Stimulated activated CD8-positive, alpha-beta memory T cell treated with anti-CD3 and anti-CD28 coated beads, Interleukin-4, amount 100 ng/mL, for 1 hour (primary cell): ENCODE measurements at places on chromosomes 11 and 22.
A peak's percentile ranks its signal among the peaks of the same experiment; 100 is the strongest.

GRCh38 chr11:134406264-134407185 lies 5.5 kb downstream of the B3GAT1 start:
- no peak for DNase-seq

GRCh38 chr11:86800076-86800959 lies at the start of gene PRSS23:
Gene PRSS23, plus strand, starts transcription at chr11:86800542. Its CDS starts 7,102 bp downstream, at chr11:86807644.
- no peak for DNase-seq

GRCh38 chr11:20563866-20564265 lies 35.5 kb upstream of the SLC6A5 start:
- DNase-seq = no peak

DNA sequence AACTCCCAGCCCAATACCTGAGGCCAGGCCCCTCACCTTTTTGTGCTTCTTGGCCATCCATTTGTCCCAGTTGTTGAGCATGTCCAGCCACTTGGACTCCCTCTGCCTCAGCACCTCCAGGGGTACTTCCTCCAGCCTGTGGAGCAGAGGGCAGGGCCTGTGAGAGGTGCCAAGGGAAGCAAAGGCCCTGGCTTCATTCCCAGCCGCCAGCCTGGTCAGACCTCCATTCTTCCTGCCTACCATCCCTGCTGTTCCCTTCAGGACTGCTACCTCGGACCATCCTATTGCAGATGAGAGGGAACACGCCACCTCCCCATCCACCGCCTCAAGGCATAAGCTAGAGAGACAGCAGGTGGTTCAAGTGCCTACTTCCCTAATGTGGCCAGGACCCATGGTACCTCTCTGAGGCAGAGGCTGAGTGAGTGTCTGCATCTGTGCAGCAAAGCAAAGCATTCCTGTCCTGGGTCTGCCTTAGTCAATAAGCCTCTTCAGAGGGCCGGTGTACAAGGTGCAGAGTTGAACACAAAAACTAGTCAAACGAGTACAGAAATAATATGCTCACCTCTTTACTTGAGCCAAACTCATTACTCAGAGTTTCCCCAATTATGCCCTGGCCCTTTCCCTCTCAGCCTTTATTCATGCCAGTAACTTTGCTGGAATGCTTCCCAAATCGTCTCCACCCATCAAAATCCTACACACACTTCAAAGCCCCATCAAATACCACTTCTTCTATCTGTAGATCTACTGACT lies 15.4 kb upstream of the CASTOR1 start:
- no peak for DNase-seq

GRCh38 chr11:116330439-116331185 lies 442.2 kb downstream of the BUD13 start:
- no peak for DNase-seq

GRCh38 chr11:11038782-11039181 lies 180.9 kb upstream of the ZBED5 start:
- no peak for DNase-seq

DNA sequence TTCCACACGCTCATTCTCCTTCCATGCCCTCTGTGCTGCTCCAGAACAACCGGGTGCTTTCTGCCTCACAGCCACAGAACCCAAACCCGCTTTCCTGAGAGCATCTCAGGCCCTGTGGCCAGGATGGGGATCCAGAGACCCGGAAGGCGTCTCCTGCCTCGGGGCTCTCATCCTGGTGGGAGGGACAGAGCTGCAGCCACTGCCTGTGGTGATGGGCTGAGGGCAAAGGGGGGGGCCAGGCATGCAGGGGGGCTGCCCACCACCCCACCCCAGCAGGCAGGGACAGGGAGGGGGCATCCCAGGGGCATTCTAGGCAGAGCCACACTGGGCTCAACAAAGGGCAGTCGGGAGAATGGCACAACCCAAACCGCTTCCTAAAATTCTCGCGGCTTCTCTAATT lies 41.4 kb downstream of the CERK start:
- no peak for DNase-seq

- no peak for DNase-seq
Measured at GRCh38 chr11:95991545-95991944, 67.6 kb upstream of the MTMR2 start.

DNA sequence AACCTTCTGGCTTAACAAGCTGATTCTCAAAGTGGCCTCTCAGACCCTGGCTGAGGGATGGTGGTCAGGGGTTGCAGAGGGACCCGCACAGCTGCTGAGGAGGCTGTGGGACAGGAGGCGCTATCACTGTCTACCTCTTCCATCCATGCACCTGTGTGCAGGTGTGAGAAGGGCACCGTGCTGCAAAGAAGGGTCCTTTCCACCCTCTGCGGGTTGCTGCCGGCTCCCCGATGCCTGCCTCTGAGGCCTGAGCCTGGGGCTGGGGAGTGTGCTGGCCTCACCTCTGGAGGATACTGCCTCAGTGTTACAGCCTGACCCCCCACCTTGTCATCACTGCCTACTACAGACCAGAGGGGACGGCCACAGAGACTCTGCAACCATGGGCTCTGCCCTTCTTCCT lies 66.1 kb upstream of the B3GAT1 start:
- no peak for DNase-seq

- no peak for DNase-seq
Measured at GRCh38 chr11:100800202-100800601, 113.1 kb downstream of the ARHGAP42 start.

DNA sequence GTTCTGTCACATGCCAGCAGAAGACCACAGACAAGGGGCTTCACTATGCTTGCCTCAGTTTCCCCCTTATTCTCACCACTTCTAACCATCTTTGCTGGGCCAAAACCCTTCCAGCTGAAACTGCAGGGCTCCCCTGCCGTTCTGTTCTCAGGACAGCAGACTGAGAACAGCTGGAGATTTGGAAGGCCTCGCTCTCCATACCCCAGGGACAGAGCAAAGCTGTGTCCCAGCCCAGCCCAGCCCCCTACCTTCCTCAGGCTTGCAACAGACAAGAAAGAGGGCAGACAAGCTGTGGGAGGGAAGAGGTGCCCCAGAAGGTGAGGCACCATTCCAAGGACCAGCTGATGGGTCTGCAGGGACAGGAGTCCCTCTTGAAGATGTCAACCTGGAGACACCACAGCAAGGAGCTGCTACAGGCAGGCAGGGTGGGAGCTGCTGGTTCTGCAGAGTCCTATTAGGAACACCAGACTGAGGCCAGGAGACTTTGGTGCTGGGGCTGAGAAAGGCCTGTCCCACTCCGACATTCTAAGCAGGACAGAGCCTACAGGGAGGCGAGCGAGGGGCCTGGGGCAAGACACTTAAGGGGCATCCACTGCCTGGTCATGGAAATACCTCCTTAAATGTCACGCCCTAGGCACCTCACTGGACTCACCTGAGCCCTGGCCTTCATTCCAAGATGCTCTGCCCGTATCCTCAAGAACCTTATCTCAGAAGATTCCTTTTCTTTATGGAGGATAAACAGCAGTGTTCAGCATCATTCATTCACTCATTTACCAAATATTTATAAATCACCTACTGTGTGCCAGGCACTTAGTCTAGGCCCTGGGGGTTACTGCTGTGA lies 6.9 kb downstream of the SCN2B start:
- DNase-seq = no peak

GRCh38 chr11:66834539-66834845 lies 8.7 kb upstream of the RCE1 start:
- no peak for DNase-seq

DNA sequence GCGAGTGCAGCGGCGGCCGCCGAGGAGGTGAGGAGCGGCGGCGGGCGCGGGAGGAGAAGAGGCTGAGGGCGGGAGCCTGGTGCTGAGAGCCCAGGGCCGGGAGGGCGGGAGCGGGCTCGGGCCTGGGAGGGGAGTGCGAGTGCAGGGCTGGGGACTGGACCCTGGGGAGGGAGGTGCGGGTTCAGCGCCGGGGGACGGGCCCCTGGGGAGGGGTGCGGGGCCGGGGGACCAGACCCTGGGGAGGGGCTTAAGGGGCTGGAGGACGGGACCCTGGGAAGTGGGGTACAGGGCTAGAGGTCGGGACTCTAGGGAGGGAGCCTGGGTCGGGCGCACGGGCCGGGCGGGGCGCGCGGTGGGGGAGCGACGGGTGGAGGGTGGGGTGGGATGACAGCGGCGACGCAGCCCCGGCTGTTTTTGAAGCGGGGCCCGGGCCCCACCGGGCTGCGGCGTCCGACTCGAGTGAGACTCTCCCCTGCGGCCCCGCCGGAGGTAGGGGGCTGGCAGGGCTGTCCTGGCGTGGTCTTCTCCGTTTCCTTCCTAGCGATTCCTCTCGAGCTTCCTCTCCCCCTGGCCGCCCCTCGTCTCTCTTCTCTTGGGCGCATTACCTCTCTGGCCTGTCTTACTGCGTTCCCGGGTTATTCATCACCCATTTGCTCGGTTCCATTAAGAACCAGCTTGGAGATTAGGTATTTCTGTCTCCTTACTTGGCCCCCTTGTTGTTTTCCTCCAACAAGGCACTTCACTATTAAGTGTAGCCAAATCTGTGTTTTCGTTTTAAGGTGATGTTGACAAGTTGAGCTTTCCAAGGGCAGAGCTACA lies 754 bp downstream of the NUP50 start:
- peak; percentile 6 for DNase-seq

DNA sequence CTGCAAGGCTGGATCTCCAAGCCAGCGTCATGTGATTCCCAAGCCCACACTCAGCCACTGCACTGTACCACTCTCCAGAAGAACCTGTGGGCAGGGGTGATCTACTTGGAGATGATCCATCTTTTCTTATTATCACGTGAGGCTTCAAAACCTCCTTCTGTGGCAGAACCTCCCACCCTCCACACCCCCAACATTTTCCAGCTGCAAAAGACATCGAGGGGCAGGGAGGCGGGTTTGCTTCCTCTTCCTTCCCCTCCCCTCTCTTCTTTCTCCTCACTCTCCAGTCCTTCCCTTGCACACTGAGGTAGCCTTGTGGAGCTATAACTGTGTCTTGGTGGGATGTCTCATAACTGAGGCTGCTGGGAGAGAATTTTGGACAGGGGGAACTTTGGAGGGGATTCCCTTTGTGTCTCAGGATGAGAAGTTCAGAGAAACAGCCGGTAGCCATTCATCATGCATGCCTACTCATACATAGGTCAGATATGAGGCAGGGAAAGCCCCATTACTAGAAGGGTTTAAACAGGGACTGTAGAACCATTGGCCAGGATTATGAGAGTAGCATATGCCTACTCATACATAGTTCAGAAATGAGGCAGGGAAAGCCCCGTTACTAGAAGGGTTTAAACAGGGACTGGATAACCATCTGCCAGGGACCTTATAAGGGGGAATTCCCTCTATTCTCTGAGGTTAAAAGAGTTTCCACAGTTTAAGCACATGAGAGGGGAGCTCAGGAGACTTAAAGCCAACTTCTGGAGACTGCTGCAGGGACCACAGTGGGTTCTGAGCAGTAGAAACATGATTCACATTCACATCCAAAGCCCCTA lies 420.7 kb upstream of the CADM1 start:
- no peak for DNase-seq

DNA sequence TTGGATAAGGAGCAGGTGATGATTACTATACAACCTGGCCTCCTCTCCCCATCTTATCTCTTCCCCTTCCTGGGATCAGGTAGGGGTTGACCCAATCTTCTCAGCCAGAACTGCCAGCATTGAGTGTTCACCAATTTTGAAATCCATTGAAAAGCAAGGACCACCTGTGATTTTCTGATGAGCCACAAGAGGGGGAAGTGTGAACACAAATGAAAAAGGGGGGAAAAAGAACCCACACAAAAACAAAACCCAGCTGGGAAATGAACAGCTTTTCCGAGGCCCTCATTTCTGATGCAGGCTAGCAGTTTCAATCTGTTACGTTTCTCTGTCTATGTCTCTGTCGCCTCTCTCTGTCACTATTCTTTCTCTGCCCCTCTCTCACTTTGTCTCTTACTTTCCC lies 161.9 kb downstream of the INSC start:
- no peak for DNase-seq

GRCh38 chr11:65808744-65809341 lies 22.0 kb downstream of the OVOL1 start:
- no peak for DNase-seq

GRCh38 chr11:111081021-111081511 lies 164.5 kb upstream of the POU2AF2 start:
- no peak for DNase-seq

DNA sequence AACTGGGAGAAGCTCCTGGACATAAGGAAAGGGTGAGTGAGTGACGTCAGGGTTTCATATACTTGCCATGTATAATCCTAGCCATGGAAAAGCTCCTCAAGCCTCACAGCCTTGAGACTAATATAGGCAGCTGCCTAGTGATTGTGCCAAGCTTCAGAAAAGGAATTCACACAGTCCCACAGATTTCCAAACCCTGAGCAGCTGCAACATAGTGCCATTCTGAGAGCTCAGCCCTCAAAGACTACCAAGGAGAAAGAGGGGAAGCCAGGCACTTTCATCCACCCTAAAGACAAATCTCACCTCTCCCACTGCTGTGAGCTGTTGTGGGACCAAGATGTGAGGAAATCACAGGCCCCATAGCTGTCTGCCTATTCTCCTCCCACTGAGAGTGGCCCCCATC lies 707.9 kb upstream of the ANO5 start:
- no peak for DNase-seq

DNA sequence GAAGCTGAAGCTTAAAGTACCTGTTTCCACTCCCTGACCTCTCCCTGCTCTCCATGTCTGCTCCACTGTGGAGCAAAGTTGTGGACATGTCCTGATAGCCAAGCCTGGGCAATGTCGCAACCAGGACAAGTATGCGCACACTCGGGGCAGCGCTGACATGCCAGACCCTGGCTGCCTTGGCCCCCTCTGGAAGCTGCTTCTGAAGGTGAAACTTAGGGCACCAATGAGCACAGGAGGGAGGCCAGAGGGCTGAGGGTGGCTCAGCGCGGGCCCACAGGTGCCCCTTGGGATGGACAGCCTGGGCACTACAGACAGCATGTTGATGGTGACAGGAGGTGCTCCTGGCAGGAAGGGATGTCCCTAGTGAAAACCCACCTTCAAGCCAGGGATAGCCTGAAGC lies 90.2 kb downstream of the CCDC73 start:
- no peak for DNase-seq

GRCh38 chr11:126594921-126595367 lies 239.5 kb downstream of the ST3GAL4 start:
- DNase-seq = no peak

DNA sequence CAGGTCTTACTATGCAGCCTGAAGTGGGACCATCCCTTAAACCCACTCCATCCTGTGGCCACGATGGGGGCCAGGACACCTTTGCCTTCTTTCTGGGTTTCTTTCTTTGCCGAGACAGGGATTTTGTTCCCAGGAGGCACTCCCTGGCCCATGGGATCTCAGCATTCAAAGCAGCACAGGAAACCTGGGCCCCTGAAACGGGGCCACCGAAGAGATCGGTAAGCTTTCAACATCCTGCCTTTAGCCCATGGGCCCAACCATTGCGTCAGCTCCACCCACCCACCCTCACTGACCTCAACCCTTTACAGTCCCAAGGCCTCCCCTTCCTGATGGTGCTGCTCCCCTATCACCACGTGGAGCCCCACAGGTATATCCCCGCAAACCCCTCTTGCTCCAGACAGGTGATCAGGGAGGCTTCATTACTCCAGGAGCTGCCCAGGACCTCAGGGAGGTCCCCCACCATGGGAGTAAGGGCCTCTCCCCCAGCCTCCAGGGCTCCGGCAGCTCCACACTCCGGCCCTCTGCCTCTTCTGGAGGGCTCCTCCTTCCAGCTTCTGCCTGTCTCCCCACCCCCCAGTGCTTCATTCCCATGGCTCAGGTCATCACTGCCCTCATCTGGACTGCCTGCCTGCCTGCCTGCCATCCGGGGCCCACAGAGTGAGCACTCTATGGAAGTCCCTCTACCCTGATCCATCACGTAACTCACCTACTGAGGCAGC lies 42.0 kb upstream of the TUB start:
- DNase-seq = no peak
